ENCODE measurements at places on chromosomes 3 and 15.

- no peak overlapping the region for H3K4me3 ChIP-seq
- H3K27ac ChIP-seq, result no peak overlapping the region
- no peaks in the 10 kb centered on the region for H3K27me3 ChIP-seq
- no peaks in the 10 kb centered on the region for H3K4me1 ChIP-seq
- peaks cover 70% of the 10 kb centered on the region for H3K36me3 ChIP-seq
- no peak for DNase-seq
These were observed 26.8 kb downstream of the TARS3 start for GRCh38 chr15:101697488-101697887.

- H3K27ac ChIP-seq, result no peak overlapping the region
- H3K27me3 ChIP-seq, result no peaks in the 10 kb centered on the region
- no peak for DNase-seq
- no peaks in the 10 kb centered on the region for H3K4me1 ChIP-seq
These were observed 55.7 kb downstream of the SPSB4 start for GRCh38 chr3:141106842-141107241.

GRCh38 chr3:42057561-42058211, 33.5 kb upstream of the TRAK1 start:
- no peaks in the 10 kb centered on the region for H3K27me3 ChIP-seq
- DNase-seq, result no peak
- H3K36me3 ChIP-seq, result no peaks in the 10 kb centered on the region
- H3K4me1 ChIP-seq, result peaks cover 14% of the 10 kb centered on the region

GRCh38 chr3:10185804-10186762, 21.4 kb downstream of the IRAK2 start:
- H3K27me3 ChIP-seq, result no peaks in the 10 kb centered on the region
- no peak for DNase-seq
- H3K4me3 ChIP-seq, result no peak overlapping the region
- peaks cover 6% of the 10 kb centered on the region for H3K4me1 ChIP-seq
- no peaks in the 10 kb centered on the region for H3K36me3 ChIP-seq

DNA sequence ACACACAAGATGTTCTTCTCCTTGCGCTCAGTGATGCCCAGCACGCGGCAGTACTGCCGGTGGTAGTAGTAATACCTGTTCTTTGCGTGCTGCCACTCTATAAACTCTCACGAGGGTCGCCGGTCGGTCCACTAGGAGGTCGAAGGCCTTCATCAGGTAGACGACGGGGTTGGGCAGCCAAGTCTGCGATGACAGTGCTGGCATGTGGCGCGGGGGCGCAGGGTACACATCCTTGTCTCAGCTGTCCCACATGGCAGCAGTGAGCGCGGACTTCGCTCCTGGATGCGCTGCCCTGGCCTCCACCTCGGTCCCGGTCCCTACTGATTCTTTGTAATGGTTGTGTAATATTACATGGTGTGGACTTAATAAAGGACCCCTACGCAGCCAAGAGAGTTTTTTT, 50.1 kb upstream of the CGNL1 start:
- no peak overlapping the region for H3K4me3 ChIP-seq
- H3K27ac ChIP-seq, result no peak overlapping the region
- H3K36me3 ChIP-seq, result no peaks in the 10 kb centered on the region
- H3K27me3 ChIP-seq, result no peaks in the 10 kb centered on the region

Data from H9 (cell line).